Daoy (cell line): ENCODE measurements at places on chromosomes 6 and 20. TPM values are rescaled to one million over a fixed set of nuclear protein-coding genes. Genes with fewer than 3 reads are reported as not detected.
A peak's percentile ranks its signal among the peaks of the same experiment; 100 is the strongest.

DNA sequence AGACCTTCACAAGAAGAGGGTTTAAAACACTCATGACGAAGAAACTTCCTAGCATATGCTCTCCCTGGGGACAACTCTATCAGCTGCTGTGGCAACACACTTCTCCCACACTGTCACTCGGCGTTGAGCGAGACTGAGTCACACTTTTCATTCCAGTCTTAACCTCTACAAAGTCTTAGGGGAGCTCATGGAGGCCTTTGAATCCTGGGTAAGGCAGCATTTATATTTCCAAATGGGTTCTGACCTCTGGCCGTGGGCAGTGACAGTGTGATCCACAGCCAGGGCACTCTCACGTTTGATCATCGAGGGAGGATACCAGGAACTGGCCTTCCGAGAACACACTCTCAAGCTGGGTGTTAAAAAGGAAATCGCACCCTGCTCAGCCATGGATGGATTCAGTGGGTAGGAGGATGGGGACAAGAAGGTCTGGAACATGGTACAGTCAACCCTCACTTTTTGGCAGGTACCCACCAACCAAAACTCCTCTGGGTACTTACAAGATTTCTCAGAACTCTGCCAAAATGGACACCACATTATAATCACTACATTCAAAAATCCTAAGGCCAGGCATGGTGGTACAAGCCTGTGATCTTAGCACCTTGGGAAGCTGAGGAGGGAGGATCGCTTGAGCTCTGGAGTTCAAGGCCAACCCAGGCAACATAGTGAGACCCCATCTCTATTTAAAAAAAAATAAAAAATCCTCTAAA, 19.6 kb downstream of the RRBP1 start:
- DNase-seq = peak; percentile 11

DNA sequence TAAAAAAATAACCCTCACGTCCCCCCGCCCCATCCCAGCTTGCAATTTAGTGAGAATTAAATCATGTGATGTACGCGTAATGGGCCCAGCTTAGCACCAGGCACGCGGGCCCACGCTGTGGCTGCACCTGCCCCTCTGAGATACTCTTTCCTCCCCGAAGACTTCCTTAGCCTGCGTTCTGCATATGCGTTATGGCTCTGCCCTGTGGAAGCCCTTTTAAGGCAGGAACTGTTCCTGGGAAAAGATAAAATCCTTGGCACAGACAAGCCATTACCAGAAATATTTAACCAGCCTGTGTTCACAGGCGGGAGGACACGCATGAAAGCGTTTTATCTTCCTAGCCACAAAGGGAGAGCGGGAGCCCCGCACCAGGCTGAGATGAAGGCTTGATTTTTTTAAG, 311.0 kb downstream of the LRFN2 start:
- DNase-seq = no peak

- no peak for DNase-seq
Observed at GRCh38 chr20:54631059-54631458, 155.7 kb downstream of the DOK5 start.

DNA sequence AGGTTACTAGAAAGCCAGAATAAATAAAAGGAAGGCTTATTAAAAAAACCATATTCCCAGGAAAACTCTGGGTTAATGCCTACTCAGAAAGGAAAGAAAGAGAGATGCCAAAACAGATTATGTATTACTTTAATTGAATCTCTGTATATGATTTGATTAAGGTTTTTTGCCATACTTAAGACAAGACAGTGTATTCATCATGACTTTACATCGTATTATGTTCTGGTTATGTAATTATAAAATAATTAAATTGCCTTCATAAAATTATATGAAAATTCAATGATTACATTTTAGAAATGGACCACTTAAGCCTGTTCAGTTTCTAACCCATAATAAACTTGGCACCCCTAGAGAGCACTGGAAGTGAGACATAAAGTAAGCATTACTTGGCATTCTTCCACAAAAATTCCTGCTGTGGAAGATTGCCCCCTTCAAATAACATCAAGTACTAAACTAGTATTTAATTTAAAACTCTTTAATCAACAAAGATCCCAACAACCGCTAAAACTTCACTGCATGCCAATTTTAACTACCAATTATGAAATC, 20.8 kb upstream of the IBTK start:
- DNase-seq = peak; percentile 16

- no peak for DNase-seq
Observed at GRCh38 chr6:50289366-50289765, 239.6 kb upstream of the DEFB112 start.

DNA sequence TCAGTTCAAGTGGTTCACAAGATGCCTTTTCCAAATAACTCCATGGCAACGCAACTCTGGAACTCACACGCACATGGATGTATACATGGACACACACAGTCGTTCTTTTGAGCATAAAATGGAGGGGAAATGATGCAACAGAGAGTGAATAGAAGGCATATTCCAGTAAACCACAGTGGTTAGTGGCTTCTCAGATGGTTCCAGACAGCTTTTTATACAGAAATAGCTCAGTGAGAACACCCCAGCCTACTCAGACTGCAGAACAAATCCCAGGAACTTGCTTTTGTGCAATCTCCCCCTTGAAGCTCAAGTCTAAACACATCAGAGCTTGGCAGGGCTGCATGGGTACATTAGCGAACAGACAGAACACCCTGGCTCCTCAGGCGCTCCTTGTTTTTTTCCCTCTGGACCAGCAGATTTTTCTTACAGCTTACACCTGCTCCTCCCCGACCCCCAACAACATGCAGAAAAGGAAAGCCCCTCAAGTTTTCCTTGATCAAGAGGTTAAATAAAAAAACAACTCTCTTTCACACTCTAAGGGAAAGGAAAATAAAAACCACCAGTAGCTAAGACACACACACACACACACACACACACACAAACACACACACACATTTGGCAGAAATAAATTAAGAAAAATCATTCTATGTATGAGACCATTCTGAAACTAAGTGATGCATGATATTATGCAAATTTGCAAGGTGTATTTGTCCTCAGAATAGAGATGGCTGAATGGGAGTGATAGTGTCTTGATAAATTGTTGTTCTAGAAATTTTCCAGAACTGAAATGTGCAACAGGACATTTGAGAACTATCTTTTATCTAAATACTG, 51.2 kb upstream of the RANBP9 start:
- peak; percentile 47 for DNase-seq

GRCh38 chr6:50816115-50816675, 2.5 kb upstream of the TFAP2B start:
- DNase-seq = peak; percentile 82

- no peak for DNase-seq
Observed at GRCh38 chr20:39713076-39713840, 751.1 kb downstream of the DHX35 start.

DNA sequence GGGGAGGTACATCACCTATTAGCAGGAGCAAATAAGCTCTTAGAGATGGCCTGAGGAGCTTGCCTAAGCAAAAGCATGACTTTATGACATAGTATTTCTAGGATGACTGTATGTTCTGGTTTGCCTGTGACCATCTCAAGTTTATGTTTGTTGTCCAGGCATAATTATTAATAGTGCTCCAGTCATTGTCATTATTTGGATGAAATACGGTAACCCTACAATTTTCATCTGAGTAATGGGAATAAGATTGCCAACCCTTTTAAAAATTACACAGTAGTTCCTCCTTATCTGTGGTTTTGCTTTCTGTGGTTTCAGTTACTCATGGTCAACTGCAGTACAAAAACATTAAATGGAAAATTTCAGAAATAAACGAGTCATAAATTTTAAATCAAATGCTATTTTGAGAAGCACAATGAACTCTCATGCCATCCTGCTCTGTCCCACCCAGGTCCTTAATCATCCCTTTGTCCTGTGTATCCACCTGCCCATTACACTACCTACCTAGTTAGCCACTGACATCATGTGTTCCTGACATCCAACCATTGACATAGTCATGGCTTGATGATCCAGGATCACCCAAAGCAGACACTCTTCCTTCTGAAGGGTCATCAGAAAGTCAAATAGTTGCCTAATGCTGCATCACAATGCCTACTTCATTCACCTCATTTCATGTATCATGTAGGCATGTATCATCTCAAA, 27.0 kb upstream of the TFB1M start:
- DNase-seq = peak; percentile 60

DNA sequence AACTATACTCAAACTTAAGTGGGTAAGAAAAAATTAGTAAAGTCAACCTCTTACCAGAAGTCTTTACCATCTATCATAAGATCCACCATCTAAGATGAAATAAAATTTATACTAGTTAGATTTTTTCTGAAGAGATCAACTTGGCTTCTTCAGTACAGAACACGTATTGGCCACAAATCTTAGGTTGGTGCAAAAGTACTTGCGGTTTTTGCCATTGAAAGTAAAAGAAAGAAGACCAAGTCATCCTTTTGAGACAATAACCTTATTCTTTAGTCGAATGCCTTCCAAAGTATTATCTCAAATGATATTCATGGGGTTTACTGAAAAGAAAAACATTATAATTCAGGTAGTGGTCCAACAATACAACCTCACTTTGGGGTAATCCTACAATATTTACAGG, 292.6 kb upstream of the PTCHD4 start:
- no peak for DNase-seq

- peak; percentile 71 for DNase-seq
Observed at GRCh38 chr6:139577763-139578604, 203.5 kb upstream of the CITED2 start.

RIN2 gene
- 10.6 and 18.4 TPM in 2 replicates for total RNA-seq

MRPS10 gene
- total RNA-seq = 95.7 and 99.2 TPM in 2 replicates

VSX1 gene
- total RNA-seq = not detected in 2 replicates

ACTL10 gene
- total RNA-seq = 0.06 and 0.18 TPM in 2 replicates

CCN6 gene
- not detected in 2 replicates for total RNA-seq

FLOT1 gene
- total RNA-seq = 370 and 430 TPM in 2 replicates

C6orf58 gene
- 0.39 and 0.69 TPM in 2 replicates for total RNA-seq

SRC gene
- 7.6 and 9.5 TPM in 2 replicates for total RNA-seq

ABCF1 gene
- 85.7 and 96.1 TPM in 2 replicates for total RNA-seq

SLC24A3 gene
- 0.06 TPM in 1 of 2 replicates, not detected in the other for total RNA-seq

TMEM244 gene
- total RNA-seq = 2.7 TPM in 1 of 2 replicates, not detected in the other

TUBB2B gene
- 104 TPM in 2 replicates for total RNA-seq
